Stimulated activated CD4-positive, alpha-beta T cell treated with anti-CD3 and anti-CD28 coated beads, Interleukin-12 subunit alpha, Interleukin-12 subunit beta, amount 100 ng/mL, for 48 hours (primary cell): ENCODE measurements at places on chromosomes 5 and 9.

- DNase-seq, result no peak
Observed at GRCh38 chr9:114606597-114607207, 4.4 kb upstream of the TMEM268 start.

- DNase-seq, result no peak
Observed at GRCh38 chr5:174324680-174325079, 279.2 kb downstream of the NSG2 start.

GRCh38 chr5:151896031-151896691 is 28.5 kb downstream of the GLRA1 start:
- DNase-seq, result no peak

DNA sequence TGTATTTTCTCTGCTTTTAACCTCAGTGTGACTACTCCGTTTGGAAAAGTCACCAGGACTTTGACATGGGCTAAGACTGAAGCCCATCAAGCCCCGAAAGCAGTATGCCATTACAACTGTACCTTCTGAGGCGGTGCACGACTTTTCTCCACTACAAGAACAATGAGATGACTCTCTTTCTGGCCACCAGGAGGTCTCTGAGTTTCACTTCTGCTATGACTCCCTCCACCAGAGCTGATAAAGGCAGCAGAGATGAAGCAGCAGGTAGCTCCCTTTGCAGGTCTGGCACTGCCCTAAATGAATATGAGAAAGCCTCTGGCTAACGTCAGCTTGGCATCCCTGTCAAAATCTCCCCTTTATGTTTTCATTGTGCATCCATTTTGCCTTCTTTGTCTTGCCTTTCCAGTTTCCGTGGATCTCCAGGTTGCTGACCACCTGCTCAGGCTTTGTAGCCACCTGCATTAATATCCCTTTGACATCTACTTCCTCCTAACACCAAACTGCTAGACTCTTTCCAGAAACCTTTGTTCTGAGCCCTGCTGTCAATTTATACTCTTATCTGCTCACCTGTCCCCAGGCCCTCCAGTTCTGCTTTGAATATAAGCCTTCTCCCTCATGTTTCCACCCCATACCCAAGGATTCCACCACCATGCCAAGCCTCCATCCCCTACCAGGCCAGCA is 221.7 kb downstream of the ZNF608 start:
- no peak for DNase-seq

DNA sequence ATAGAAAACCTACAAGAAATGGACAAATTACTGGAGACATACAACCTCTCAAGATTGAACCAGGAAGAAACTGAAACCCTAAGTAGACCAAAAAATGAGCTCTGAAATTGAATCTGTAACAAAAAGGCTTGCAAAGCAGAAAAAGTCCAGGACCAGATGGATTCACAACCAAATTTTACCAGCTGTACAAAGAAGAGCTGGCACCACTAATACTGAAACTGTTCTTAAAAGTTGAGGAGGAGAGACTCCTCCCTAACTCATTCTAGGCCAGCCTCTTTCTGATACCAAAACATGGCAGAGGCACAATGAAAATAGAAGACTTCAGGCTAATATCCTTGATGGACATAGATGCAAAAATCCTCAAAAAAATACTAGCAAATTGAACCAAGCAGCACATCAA is 542.3 kb downstream of the CYLC2 start:
- DNase-seq, result no peak
